CD4-positive, alpha-beta T cell (primary cell): ENCODE measurements at places on chromosomes 11 and 22. TPM values are rescaled to one million over a fixed set of nuclear protein-coding genes. Genes with fewer than 3 reads are reported as not detected.

DNA sequence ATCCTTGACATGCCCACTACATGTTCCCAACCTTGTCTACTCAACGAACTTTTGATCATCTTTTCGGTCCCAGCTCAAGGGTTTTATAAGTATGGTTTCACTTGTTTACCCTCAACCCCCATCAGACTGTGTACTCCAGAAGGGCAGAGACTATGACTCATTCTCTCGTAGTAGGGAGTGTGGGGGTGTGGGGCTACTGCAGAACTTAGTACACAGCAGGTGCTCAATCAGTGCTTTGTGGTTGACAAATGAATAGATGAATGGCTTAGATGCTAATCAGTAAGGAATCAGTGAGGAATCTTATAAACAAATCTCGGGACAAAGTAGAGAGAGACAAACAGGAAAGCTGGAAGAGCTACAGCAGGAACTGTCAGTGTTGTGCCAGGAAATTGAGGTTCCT, 151.7 kb upstream of the PLET1 start:
- no peak overlapping the region for H3K4me3 ChIP-seq
- H3K4me1 ChIP-seq: no peaks in the 10 kb centered on the region
- H3K27me3 ChIP-seq: peaks cover 3% of the 10 kb centered on the region
- H3K36me3 ChIP-seq: no peaks in the 10 kb centered on the region
- DNase-seq: no peak

GRCh38 chr11:115617767-115618166, 113.6 kb upstream of the CADM1 start:
- no peak overlapping the region for H3K4me3 ChIP-seq
- H3K4me1 ChIP-seq: no peaks in the 10 kb centered on the region
- DNase-seq: no peak
- H3K27me3 ChIP-seq: no peaks in the 10 kb centered on the region
- no peak overlapping the region for H3K27ac ChIP-seq
- no peaks in the 10 kb centered on the region for H3K36me3 ChIP-seq

- H3K4me3 ChIP-seq: no peak overlapping the region
- no peaks in the 10 kb centered on the region for H3K36me3 ChIP-seq
- DNase-seq: no peak
- no peak overlapping the region for H3K27ac ChIP-seq
- no peaks in the 10 kb centered on the region for H3K4me1 ChIP-seq
Measured at GRCh38 chr22:41048791-41049717, 43.3 kb upstream of the EP300 start.

- H3K4me3 ChIP-seq: peak overlapping the region; percentile 92
- peaks cover 67% of the 10 kb centered on the region for H3K4me1 ChIP-seq
- no peak for DNase-seq
- peak overlapping the region; percentile 88 for H3K27ac ChIP-seq
Measured at GRCh38 chr22:37609240-37610152, 862 bp downstream of the GGA1 start.

DNA sequence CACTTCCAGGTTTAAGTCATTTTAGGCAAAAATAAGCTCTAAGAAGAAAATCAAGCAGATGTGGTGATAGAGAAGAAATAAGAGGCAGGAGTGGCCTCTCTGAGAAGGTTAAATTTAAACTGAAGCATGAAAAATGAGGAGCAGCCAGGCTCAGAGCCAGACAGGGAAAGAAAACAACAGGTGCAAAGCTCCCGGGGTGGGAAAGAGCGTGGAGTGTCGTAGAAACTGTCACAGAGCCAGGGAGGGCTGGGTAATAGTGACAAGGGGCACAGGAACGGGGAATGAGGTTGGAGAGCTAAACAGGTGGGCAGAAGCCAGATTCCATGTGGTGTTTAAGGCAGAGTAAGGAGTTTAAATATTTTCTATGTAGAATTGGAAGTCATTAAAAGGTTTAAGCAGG, 132.1 kb upstream of the BLID start:
- H3K4me3 ChIP-seq: no peak overlapping the region
- no peak for DNase-seq
- no peaks in the 10 kb centered on the region for H3K36me3 ChIP-seq

DNA sequence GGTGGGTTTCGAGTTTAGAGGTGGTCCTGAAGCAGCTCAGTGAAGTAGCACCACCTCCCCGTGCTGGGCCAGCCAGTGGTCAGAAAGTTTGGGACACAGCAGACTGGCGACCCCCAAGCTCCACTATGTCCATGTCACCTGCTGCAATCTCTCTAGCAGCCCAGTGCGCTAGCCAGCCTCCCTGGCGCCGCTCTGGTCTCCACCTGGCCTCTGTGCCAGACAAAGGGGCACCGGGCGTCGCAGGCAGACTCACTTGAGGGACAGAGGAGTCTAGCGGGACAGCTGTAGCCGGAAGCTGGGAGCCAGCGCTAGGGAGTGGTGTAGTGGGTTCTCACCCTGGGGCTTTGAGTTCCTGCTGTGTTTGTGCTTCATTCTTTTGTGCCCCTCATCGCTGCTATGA, 25.5 kb downstream of the MYBPC3 start:
- H3K4me1 ChIP-seq: no peaks in the 10 kb centered on the region
- no peak for DNase-seq
- H3K36me3 ChIP-seq: peaks cover 27% of the 10 kb centered on the region
- H3K4me3 ChIP-seq: no peak overlapping the region
- H3K27me3 ChIP-seq: no peaks in the 10 kb centered on the region

- H3K36me3 ChIP-seq: peaks cover under 1% of the 10 kb centered on the region
- H3K27ac ChIP-seq: peak overlapping the region; percentile 98
- no peaks in the 10 kb centered on the region for H3K27me3 ChIP-seq
- H3K4me1 ChIP-seq: peaks cover 41% of the 10 kb centered on the region
- H3K4me3 ChIP-seq: peak overlapping the region; percentile 98
- peak; percentile 89 for DNase-seq
Measured at GRCh38 chr22:41448189-41448808, 1.7 kb upstream of the TOB2 start.

DNA sequence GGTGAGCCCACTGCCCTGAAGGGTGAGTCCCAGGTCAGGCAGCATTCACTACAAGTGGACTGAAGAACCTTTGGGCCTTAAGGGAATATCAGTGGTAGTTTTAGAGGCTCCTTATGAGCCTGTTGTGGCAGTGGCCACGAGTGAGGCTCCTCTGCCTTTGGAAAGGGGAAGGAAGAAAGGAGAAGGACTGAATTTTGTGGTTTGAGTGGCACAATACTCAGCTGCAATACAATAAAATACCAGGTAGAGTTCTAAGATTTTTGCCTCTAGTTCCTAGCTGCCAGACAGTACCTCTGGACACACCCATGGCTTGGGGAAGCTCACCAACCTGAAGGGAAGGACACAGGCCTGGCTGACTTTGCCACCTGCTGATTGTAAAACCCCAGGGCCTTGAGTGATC, 260.9 kb downstream of the DYNC2H1 start:
- H3K27ac ChIP-seq: no peak overlapping the region
- H3K4me3 ChIP-seq: no peak overlapping the region
- no peak for DNase-seq

- no peak overlapping the region for H3K4me3 ChIP-seq
- no peaks in the 10 kb centered on the region for H3K27me3 ChIP-seq
- H3K4me1 ChIP-seq: no peaks in the 10 kb centered on the region
- H3K36me3 ChIP-seq: no peaks in the 10 kb centered on the region
- no peak overlapping the region for H3K27ac ChIP-seq
Measured at GRCh38 chr22:37353839-37354238, 71.5 kb downstream of the CYTH4 start.

DNA sequence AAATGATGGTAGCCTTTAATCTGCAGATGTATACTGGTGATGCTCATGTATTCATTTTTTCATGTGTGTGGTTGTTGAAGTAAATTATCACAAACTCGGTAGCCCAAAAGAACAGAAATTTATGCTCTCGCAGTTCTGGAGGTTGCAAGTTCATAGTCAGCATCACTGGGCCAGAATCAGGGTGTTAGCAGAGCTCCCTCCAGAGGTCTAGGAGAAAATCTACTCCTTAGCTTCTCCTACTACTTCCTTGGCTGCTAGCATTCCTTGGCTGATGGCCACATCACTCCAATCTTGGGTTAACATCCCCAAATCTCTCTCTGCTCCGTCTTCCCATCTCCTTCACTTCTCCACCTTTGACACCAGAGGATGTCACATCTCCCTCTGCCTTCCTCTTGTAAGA, 45.3 kb upstream of the GALNT18 start:
- H3K27ac ChIP-seq: no peak overlapping the region
- no peaks in the 10 kb centered on the region for H3K36me3 ChIP-seq
- H3K27me3 ChIP-seq: peaks cover 15% of the 10 kb centered on the region
- no peak overlapping the region for H3K4me3 ChIP-seq
- DNase-seq: no peak

DNA sequence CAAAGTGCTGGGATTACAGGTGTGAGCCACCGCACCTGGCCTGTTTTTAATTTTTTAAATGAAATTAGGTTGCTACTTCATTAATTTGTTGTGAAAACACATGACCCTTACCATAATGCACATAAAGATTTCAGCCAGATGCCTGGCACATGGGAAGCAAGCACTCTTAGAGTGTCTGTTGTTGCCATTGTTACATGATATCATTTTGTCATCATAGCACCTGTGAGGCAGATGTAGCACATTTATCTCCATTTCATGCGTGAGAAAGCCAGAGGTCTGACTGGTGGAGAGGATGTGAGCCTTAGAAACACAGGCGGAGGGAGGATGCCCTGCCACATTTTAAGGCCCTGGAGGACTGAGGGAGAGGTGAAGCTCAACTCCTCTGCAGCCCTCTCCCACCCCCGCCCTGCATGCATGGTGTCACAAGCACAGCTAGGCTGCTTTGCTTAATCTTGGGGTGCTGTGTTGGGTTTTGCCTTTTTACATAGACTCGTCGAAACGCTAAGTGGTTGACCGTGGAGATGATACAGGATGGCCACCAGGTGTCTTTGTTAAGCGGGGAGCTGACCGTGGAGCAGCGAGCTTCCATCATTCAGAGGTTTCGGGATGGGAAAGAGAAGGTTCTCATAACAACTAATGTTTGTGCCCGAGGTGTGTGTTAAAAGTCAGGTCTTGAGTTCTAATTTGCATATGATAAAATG, 14.0 kb downstream of the DDX25 start:
- H3K36me3 ChIP-seq: no peaks in the 10 kb centered on the region
- no peaks in the 10 kb centered on the region for H3K27me3 ChIP-seq
- H3K4me3 ChIP-seq: no peak overlapping the region
- no peak for DNase-seq
- H3K4me1 ChIP-seq: no peaks in the 10 kb centered on the region

GRCh38 chr11:59562292-59562691, 51.0 kb downstream of the OR4D9 start:
- no peak for DNase-seq
- H3K27ac ChIP-seq: no peak overlapping the region
- no peak overlapping the region for H3K4me3 ChIP-seq
- H3K27me3 ChIP-seq: no peaks in the 10 kb centered on the region
- no peaks in the 10 kb centered on the region for H3K36me3 ChIP-seq

GRCh38 chr11:72580642-72580950, 93.6 kb downstream of the PDE2A start:
- H3K27me3 ChIP-seq: no peaks in the 10 kb centered on the region
- peaks cover 15% of the 10 kb centered on the region for H3K4me1 ChIP-seq
- no peaks in the 10 kb centered on the region for H3K36me3 ChIP-seq
- no peak overlapping the region for H3K4me3 ChIP-seq

- no peak for DNase-seq
- no peaks in the 10 kb centered on the region for H3K36me3 ChIP-seq
- no peak overlapping the region for H3K27ac ChIP-seq
- peaks cover 3% of the 10 kb centered on the region for H3K4me1 ChIP-seq
- no peaks in the 10 kb centered on the region for H3K27me3 ChIP-seq
Measured at GRCh38 chr11:65822776-65823528, 10.8 kb upstream of the SNX32 start.

- H3K27me3 ChIP-seq: no peaks in the 10 kb centered on the region
- DNase-seq: peak; percentile 39
- no peak overlapping the region for H3K4me3 ChIP-seq
- H3K27ac ChIP-seq: no peak overlapping the region
Measured at GRCh38 chr11:46369458-46370152, 11.9 kb upstream of the MDK start.

- H3K4me3 ChIP-seq: no peak overlapping the region
- H3K27me3 ChIP-seq: no peaks in the 10 kb centered on the region
- H3K36me3 ChIP-seq: peaks cover 56% of the 10 kb centered on the region
- no peak overlapping the region for H3K27ac ChIP-seq
- H3K4me1 ChIP-seq: peaks cover 17% of the 10 kb centered on the region
- DNase-seq: no peak
Measured at GRCh38 chr11:47572715-47573255, 6.0 kb downstream of the KBTBD4 start.

- no peak overlapping the region for H3K4me3 ChIP-seq
- no peak overlapping the region for H3K27ac ChIP-seq
- no peaks in the 10 kb centered on the region for H3K4me1 ChIP-seq
- no peaks in the 10 kb centered on the region for H3K27me3 ChIP-seq
- DNase-seq: no peak
Measured at GRCh38 chr22:20060700-20061480, 19.2 kb upstream of the DGCR8 start.

DNA sequence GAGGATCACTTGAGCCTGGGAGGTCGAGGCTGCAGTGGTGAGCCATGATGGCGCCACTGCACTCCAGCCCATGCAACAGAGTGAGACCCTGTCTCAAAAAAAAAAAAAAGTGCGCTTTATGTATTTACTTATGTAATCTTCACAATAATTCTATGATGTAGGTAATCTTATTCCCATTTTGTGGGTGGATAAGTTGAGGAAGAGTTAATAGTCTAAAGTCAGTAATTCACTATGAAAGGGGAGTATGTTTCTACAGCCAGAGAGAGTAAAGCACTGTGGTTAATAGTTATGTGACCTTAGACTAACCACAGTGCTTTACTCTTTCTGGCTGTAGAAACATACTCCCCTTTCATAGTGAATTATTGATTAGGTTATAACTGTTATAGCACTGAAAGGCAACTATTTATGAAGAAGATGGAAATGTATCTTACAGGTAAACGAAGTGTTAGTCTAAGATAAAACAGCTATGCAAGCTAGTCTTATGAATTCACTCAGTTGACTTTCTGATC, 11.9 kb downstream of the CTR9 start:
- H3K36me3 ChIP-seq: peaks cover 84% of the 10 kb centered on the region
- no peak for DNase-seq
- H3K27me3 ChIP-seq: no peaks in the 10 kb centered on the region
- no peak overlapping the region for H3K27ac ChIP-seq

DNA sequence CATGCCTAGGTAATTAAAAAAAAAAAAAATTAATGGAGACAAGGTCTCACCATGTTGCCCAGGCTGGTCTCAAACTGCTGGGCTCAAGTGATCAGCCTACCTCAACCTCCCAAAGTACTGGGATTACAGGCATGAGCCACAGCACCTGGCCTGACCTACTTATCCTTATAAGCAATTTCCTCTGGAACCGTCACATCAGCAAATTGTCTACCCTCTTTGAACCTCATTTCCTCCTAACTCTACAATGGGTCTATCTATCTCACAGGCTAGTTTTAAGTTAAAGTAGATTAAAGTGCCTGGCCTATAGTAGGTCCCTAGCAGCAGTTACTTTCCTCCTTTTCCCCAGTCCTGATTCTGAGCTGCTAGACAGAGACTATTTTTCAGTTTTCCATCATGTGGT, 43.5 kb downstream of the THAP12 start:
- H3K27me3 ChIP-seq: no peaks in the 10 kb centered on the region
- no peak for DNase-seq
- H3K4me3 ChIP-seq: no peak overlapping the region
- peaks cover 25% of the 10 kb centered on the region for H3K4me1 ChIP-seq
- H3K36me3 ChIP-seq: no peaks in the 10 kb centered on the region

The CARD10 gene
- 0.63 TPM for total RNA-seq

The RCOR2 gene
- total RNA-seq: not detected

The CLDN25 gene
- total RNA-seq: not detected

The MAJIN gene
- 0.55 TPM for total RNA-seq

The PPM1F gene
- total RNA-seq: 18.0 TPM

The REXO2 gene
- total RNA-seq: 20.6 TPM

The TESMIN gene
- total RNA-seq: 3.7 TPM

The RIBC2 gene
- total RNA-seq: not detected
